ENCODE measurements at places on chromosomes 16 and 17. TPM values are rescaled to one million over a fixed set of nuclear protein-coding genes. Genes with fewer than 3 reads are reported as not detected.

Gene GINS3
- 10.2 TPM for total RNA-seq

Gene TBC1D3E
- total RNA-seq: not detected

DNA sequence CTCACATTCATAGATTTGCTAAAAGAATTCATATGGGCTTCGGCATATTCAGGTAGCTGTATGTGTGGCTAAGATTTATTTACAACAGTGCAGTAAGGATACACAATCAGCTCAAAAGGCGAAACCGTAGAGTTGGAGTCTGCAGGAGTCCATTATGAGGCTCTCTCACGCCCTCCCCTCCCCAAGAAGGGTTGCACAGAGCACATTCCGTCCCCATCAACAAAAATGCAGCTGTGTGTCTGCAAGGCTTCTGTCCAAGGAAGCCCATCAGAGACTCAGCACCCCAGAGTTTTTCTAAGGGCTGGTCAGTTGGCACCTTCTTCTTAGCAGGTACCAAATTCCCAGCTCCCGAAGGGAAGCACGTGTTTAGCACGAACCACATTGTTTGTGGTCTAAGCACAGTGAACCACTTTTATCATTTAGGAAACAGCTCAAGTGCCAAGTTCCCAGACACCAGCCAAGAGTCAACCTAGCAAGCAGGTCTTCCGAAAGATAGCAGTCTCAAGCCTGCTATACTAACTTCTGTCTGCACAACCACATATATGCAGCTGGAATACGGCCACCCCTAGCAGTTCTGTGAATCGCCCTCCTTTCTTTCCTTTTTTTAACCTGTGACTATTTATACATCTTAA lies 28.5 kb upstream of the MEAK7 start:
- DNase-seq: no peak

DNA sequence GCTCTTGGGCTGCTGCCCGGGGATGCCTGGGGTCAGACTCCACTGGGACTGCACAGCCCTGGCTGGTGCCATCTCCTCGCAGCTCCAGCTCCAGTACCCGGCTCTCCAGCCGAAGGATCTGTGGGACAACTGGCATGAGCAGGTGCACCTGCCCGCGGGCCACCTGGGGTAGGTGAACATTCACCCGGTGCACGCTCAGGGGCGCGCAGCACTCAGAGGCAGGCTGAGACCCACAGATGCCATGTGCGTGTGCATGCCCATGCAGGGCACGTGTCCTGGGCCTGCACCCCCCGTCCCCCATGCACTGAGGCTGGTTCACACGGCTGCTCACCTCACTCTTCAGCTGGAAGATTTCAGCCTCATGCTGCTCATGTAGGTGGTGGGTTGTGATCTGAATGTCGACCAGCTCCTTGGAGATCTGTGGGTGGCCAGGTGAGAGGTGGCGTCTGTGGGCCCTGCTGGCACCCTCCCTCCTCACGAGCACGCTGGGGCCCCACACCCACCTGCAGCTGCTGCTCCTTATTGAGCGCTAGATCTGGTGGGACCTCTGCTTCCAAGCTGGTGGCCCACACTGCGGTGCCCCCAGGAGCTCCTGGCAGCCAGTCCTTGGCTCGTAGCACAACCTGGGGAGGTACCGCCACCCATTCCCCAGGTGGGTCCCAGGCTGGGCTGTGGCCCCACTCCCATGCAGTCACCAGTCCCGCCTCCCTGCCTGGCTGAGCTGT lies 618 bp downstream of the CCDC78 start:
- no peak for DNase-seq

- no peak for DNase-seq
Measured at GRCh38 chr16:48608452-48608851, 1.5 kb downstream of the N4BP1 start.

GRCh38 chr17:81438007-81438659 lies 42.9 kb downstream of the BAHCC1 start:
- DNase-seq: no peak
